ENCODE measurements at places on chromosomes 16 and 17.

GRCh38 chr17:7570351-7570750, 8.6 kb downstream of the SENP3 start:
- no peak for DNase-seq

DNA sequence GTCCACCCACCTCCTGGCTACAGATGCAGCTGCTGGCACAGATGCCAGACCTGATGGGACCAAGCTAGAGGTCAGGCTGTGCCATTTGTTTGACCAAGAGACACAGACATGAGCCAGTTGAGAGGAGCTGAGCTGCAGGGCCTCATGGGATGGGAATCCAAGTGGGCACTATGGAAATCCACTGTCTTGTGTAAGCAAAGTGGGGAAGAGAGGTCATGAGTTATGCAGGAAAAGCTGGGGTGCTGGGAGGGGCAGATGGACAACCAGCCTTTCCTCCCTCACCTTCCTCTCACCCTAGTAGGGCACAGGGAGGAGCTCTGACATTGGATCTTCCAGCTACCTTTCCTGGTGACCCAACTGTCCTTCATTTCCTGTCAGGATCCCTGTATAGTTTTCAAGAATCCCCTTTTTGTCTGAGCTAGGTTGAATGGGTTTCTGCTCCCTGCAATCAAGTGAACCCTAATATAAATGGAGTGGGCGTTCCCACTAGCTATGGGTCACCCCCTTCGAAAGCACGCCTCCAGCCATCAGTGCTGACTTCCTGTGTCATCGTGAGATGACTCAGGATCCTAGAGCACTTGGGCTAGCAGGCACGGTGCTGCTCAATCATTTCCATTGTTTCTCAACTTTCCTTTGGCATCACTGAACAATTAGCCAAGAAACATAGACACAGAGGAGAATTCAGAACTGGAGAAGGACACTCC, 13.6 kb downstream of the ATPAF2 start:
- no peak for DNase-seq

DNA sequence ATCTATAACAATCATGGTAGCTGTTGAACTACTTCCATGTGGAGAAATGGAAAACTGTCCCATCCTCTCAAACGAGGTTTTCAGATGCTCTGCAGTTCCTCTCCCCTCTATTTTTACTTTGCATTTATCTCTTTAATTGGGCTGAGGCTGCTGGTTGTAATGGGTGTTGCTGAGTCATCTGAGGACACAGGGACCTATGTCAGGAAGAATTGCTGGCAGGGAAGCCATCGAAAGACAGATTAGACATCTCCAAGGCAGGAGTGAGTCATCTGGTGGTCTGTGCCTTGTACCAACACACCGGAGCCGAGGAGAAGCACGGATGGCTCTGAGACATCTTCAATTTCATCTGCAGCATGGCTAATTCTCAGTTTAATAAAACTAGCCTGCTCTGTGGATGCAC, 394.5 kb downstream of the GRIN2A start:
- DNase-seq, result no peak

GRCh38 chr17:40071313-40072039, 8.7 kb downstream of the THRA start:
- no peak for DNase-seq

DNA sequence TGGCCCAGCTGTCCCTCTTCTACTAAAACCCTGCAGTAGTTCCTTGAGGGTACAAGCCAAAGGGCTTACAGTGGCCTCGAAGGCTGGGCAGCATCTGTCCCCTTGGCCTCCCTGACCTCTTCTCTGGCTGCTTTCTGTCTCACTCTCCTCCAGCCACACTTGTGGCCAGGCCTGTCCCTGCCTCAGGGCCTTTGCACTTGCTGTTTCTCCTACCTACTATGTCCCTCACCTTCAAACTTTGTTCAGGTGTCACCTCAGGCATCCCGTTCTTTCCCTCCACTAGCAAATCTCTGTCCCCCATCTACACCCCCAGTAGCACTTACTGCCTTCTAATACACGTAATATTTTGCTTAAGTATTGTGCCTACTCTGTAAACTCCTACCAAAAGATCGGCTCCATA, 6.0 kb downstream of the ABCC1 start:
- DNase-seq, result no peak

- DNase-seq, result no peak
Measured at GRCh38 chr16:85401370-85401916, 211.7 kb upstream of the GSE1 start.

DNA sequence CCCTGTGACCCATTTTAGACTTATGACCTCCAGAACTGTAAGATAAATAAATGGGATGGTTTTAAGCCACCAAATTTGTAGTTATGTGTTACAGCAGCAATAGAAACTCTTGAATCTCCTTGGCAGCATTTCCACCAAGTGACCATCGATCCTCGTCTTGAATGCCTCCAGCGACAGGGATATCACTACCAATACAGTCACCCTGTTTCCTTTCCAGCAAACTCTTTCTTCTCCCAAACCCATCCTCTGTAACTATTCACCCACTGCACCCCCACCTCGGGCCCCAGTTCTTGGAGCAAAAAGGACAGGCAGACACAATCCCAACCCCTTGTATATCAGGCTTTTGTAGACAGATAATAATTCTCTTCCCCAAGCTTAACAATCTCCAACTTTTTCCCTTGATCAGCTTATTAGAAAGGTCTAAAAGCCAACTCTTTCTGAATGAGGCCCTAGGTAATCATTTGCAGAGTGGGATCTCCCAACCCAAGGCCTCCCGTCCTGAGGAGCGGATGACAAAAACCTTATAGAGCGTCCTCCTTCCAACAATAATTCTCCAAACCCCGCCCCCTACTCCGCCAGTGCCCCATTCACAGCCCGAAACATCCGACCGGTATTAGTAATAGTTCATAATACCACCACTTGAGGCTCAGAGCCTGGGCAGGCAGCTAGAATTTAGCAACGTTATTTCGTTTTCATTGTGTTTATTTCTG, 14.7 kb upstream of the PLLP start:
- no peak for DNase-seq

GRCh38 chr17:13725288-13725990, 123.7 kb upstream of the HS3ST3A1 start:
- DNase-seq, result no peak

Measured in NCI-H2171 treated with DMSO at 0.1 percent for 48 hours (cell line).